ENCODE measurements at places on chromosomes 7 and 10.

GRCh38 chr10:43781480-43782361, 133.0 kb upstream of the ZNF32 start:
- DNase-seq: no peak

DNA sequence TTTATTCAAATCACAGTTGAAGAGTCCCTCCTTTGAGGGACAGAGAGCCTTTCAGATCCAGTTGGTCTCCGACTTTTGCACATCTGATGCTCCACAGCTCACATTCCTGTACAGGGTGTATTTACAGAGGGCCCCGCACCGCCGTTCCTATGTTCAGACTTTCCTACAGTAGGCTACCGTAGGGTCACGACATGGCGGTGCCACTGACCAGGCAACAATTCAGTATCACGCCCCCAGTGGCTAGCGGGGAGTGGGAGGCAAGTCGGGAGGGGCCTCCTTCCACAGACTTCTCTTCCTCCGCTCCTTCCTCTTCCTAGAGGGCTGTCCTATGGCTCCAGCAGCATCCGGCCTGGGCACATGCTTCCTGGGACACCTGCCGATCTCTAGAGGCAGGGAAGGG, 40.6 kb upstream of the ENO4 start:
- DNase-seq: no peak

DNA sequence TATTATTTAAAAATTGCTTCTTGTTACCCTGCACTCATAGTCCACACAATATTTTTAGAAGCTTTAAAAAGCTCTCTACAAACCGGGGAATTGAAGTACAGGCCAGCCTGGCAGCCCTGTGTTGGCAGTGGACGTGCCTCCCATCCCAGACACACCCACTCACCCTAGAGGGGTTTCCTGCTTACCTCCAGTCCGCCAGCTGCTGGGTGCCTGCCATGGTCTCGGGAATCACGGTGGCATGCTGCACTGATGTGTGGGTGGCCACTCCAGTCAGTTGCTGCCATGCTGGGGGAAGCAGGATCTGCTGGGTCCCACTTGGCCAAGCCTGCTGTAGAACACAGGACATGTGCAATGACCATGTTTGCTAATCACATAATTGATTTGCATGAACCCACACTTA, 80.4 kb downstream of the CLEC2L start:
- DNase-seq: no peak

DNA sequence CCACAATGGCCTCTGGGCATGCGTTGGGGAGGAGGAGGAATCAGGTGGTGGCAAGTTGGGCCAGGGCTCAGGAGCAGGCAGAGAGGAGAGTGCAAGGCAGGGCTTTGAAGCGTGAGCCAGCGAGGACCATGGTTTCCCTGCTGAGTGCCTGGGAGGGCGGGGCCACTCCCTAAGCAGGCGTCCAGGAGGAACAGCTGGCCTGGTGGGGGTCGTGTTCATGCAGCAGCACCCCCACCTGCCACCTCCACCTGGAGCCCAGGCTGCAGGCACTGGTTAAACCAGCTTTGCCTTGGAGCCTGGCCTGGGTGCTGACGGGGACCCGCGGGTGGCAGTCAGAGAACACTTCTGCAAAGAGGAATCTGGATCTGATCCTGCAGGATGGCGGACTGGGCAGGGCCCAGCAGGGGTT, 24.2 kb upstream of the AQP1 start:
- DNase-seq: no peak

DNA sequence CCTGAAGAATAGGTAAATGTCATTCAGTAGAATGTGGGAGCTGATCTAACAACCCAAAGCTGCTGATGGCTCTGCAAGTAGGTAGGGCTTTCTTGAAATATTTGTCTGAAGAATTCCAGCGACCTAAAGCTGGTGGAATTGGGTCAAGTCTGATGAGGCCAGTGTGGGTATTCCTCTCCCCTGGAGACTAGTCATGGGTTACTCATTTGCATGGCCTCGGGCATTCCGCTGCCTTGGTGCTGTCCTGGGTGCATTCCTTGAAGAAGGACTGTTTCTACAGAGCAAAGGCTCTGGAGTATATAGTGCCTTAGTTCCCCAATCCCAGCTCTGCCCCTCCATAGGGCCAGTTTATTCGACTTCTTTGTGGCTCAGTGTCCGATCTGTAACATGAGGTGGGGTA, 19.2 kb downstream of the PDK4 start:
- no peak for DNase-seq

GRCh38 chr10:92822060-92822634, 26.2 kb upstream of the EXOC6 start:
- DNase-seq: no peak

DNA sequence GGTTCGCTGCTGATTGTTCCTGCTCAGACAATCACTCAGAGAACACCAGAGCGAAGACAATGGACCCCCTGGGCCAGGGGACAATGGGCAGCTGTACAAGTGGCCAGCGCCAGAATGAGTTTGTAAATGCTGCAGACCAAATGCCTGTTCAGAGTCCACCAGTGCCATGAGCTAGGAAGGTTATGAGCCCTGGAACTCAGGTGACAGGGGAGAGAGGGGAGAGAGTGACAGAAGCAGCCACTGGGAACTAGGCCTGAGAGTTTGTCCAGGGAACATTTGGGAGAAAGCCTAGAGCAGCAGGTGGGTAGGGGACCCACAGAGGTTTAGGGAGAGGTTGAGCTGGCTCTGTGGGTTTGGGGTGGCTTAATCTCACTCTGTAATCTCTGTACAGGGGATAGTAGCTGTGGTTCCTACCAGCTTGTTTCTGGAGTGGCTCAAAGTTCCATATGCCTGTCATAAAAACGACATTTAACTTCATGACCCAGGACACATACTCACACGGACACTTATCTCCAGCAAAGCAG, 60.4 kb downstream of the C10orf105 start:
- DNase-seq: no peak

DNA sequence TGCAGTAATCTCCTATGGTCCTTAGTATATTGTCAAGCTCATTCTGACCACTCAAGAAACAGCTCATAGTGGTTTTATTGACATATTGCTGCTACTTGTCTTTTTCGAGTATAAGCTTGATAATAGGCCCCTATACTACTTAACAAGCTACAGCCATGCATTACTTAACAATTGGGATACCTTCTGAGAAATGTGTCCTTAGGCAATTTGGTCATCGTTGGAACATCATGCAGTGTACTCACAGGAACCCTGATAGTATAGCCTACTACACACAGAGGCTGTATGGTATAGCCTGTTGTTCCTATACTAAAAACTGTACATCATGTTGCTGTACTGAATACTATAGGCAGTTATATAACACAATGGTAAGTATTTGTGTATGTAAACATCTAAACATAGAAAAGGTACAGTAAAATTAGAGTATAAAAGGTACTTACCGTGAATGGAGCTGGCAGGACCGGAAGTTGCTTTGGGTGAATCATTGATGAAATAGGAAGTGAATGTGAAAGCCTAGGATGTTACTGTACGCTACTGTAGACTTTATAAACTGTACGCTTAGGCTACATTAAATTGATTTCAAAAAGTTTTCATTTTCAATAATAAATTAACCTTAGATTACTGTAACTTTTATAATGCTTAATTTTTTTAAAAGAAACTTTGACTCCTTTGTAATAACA, 160.9 kb downstream of the LRRC4 start:
- no peak for DNase-seq

- peak; percentile 36 for DNase-seq
Observed at GRCh38 chr7:6516387-6516983, 34.8 kb downstream of the GRID2IP start.

GRCh38 chr10:30967650-30968410, 63.8 kb downstream of the ZNF438 start:
- no peak for DNase-seq

DNA sequence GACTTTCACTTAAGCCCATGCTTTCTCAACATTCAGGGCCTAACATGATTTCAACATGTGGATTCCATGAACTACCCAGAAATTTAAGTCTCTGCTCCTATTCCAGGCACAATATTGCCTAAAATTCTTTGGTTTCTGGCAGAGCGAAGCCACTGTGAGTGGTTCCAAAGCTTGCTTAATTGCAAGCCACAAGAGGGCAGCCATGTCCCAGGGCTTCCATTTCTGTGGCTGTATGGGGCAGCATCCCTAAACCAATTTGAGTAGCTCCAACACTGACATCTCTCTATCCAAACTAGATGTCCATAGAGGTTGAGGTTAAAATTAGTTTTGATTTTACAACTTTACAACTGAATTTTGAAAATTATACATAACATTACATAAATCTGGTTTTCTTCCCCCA, 56.3 kb upstream of the MDFIC start:
- DNase-seq: no peak

- no peak for DNase-seq
Observed at GRCh38 chr10:92062273-92062672, 138.7 kb downstream of the BTAF1 start.

DNA sequence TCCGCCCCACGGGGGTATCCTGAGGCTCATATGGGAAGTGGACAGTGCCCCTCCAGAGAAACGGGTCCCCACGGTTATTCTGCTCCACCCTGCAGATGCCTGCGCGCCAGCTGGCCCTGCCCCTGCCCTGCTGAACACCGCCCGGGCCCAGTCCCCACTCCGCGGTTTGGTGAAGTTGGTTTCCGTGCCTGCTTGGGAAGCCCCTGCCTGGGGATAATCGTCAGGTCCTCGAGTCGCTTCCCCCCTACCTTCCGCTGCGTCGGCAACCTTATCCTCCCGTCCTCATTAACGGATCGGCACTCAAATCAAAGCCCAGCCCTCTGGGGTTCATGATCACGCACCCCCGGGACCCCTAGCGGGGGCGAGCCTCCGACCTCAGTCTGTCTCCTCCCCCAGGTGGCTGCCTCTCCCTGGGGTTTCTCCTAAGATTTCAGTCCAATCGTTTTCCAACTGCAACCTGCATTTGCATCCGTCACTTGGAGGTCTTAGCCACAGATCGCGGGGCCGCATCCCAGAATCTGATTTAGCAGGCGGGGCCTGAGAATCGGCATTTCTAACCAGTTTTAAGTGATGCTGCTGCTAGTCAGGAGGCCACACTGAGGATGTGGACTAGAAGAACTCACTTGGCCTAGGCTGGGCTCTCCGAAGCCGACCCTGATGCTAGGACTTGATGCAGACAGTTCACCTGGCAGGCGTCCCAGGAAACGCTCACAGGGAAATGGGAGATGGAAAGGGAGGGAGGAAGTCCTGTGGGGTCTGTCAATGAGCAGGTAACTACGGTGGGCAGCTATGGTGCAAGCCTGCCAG, 27.6 kb downstream of the WDR86 start:
- no peak for DNase-seq

GRCh38 chr7:117114272-117114671, 161.0 kb downstream of the ST7 start:
- no peak for DNase-seq

GRCh38 chr10:63536698-63537097, 15.5 kb downstream of the REEP3 start:
- no peak for DNase-seq

DNA sequence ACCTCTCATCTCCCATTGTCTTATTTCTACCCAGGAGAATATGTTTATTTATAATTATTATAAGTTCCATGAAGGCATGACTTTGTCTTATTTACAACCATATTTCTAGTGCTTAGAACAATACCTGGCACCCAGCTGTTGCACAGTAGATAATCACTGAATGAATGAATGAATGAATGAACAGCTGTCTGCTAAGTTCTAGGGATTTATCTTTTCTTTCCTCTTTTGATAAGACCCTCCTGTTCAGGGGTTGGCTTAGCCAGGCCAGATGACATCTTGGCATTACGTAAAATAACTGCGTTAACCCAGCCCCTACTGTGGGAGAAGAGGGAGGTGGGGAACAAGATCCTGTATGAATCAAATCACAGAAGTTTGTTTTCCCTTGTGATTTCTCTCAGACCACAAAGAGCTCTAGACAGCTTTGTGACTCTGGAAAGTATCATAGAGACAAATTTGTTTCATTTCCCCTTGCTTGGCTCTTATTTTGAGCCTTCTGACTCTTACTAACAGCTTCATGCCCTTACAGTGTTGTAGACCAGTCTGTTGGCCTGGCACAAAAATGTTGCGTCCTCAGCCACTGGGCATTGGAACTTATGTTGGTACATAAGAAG, 8.4 kb downstream of the ZNF862 start:
- DNase-seq: no peak
